Stimulated activated CD8-positive, alpha-beta memory T cell treated with anti-CD3 and anti-CD28 coated beads, Interleukin-4, amount 100 ng/mL, for 24 hours (primary cell): ENCODE measurements at places on chromosomes 6 and 20.

GRCh38 chr20:33475381-33476152 lies 14.3 kb upstream of the CBFA2T2 start:
- no peak for DNase-seq

DNA sequence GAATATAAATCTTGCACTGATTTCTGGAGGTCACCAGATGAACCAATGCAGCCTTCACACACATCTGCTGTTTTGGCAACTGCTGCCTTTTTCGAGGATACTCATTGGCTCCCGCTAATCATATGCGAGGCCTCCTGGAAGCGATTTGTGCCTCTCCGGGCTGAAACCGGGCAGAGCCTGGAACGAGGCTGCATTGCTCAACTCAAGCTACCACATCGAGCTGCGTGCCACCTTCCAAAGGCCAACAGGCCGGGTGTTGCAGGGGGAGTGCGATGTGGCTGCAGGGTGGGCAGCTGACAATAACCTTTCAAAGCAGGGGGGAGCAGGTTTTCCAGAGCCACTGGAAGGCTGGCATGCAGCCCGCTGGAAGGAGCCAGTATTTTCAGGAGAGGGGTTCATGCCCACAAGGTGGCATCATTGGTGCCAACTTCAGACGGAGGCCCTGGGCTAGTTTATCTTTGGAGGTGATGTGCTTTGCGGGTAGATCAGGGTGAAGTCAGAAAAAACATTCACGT lies 122.6 kb upstream of the IFNGR1 start:
- peak; percentile 17 for DNase-seq

DNA sequence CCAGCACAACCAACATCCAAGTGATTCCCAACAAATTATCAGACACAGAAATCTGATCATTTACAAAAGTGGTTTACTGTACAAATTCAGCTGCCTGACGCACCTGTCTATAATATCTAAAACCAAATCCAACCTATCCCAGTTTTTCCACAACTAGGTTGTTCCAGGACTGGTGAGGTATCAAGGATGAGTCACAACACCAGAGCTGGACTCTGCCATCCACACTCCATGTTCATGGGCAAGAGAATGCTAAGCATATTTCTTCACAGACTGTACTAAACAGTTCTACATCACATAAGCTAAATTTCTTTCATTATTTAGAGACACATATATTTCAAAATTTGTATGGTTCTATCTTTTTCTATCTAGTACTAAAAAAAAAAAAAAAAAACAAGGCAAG lies 141.6 kb downstream of the BTBD9 start:
- DNase-seq = no peak

GRCh38 chr6:42352856-42353564 lies 98.7 kb downstream of the TRERF1 start:
- DNase-seq = no peak

- DNase-seq = no peak
Observed at GRCh38 chr6:130574146-130574545, 208.3 kb downstream of the TMEM200A start.

DNA sequence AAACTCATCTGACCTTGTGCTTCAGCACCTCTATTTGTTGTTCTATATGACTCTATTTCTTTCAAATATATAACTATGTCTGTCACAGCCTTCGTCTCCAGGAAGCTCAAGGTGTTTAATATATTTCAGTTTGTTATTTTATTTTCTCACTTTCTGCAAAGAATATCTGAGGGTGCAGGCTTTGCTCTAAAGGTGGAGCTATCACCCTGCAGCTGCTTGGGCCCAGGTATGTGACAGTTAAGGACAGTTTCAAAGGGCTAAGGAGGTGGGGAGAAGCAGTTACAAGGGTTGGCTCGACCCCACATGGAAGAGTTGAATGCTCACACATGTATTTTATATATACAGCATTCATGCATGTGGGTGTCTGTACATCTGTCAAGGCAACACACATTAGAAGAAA lies 405.6 kb downstream of the BTBD9 start:
- no peak for DNase-seq

GRCh38 chr6:107488174-107488874 lies 1.6 kb upstream of the SOBP start:
- no peak for DNase-seq

GRCh38 chr6:119482850-119483285 lies 133.3 kb upstream of the MAN1A1 start:
- no peak for DNase-seq

- DNase-seq = no peak
Observed at GRCh38 chr20:41992481-41992880, 374.3 kb upstream of the CHD6 start.

DNA sequence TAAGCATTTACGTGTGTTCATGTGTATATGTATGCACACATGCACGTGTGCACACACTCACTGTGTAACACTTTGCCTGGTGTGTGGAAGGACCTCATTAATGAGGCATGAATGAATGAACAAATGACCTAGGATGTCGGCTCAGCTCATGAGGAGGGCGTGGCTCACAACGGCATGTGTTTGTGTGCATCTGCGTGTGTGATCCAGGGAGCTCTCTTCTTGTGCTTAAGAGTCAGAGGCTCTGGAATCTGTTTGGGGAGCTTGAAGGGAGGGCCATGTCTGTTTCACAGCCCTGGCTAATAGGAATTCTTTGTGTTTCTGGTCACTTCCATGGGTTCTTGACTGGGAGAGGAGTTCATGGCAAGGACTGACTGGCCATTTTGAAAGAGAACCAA lies 32.7 kb downstream of the TOX2 start:
- DNase-seq = no peak

DNA sequence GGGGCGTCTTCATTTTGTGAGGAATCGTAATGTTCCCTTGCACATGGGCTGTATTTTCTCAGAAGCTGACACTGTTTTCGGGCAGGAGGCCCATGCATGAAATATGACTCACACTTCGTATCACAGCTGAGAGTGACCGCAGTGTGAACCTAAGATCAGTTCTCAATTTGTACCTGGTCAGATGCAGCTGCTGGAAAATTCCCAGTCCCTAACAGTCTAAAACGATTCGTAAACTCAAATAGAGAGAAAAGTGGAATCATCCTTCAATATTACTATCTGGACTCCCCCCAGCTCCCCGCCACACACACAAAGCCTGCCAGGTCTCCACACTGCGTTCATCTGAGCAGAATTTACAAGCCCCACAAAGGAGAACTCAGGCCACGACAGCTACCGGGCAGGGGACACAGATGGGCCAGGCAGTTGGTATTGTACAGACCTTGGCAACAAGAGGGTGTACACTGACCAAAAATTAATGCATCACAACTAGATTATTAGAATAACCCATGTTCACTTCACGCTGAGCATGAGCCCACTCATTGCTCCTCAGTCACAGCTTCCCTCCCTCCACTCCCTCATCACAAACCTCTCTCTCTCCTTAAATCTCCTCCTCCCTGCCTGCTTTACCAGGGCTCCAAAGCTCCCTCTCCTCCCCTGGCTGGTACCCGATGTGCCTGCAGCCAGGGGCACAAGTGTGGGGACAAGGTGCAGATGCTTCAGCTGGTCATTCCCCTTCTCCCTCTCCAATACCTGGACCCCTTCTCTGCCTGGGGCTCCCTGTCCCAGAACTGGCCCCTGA lies 488.4 kb downstream of the PREX1 start:
- no peak for DNase-seq

GRCh38 chr6:81865712-81866111 lies 113.2 kb upstream of the TENT5A start:
- DNase-seq = no peak
